ENCODE measurements at places on chromosomes 5 and 9.

DNA sequence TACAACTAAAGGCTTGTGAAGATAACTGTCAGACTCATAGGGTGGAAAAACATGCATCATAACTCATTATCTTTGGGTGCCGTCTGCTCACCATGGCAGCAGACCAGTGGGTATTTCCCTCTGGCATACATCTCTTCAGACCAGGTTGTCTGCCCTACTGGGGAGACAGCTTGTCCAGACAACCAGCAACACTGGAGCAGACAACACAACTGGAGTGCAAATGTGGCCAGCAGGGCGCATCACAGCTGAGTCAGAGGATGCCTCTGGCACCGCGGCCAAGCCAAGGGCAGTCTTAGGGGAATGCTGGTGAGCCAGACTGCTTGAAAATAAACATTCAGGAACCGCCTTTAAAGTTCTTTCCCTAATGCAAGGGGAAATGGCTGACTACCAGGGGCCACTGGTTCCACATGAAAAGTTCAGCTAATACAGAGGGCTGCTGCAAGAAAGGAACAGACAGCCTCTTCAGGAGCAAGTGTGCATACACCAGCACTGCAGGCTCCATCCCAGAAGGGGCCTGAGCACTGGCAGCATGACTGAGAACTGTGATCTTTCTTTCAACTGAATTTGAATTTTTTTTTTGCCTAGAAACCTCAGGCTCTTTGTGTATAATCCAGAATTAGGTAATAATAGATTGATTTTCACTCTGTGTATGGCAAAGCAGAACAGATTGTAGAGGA is 77.3 kb downstream of the MAMDC2 start:
- no peak for DNase-seq

- peak; percentile 63 for DNase-seq
Observed at GRCh38 chr9:27276193-27277030, 20.5 kb downstream of the EQTN start.

GRCh38 chr5:91486638-91487037 is 103.5 kb upstream of the ARRDC3 start:
- no peak for DNase-seq

DNA sequence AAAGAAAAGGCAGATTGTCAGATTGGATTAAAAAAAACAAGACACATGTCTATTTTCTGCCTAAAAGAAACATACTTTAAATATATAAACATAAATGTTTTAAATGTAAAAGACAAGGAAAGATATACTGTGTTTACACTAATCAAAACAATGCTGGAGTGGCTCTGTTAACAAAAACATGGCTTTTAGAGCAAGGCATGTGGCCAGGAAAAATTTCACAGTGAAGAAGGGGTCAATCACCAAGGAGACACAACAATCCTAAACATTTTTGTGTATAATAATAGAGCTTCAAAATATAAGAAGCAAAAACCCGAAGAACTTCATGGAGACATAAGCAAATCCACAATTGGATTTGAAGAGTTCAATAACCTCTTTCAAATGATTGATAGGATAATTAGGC is 18.5 kb upstream of the GADD45G start:
- DNase-seq, result no peak

- DNase-seq, result peak; percentile 52
Observed at GRCh38 chr9:1538301-1538700, 476.8 kb upstream of the SMARCA2 start.

DNA sequence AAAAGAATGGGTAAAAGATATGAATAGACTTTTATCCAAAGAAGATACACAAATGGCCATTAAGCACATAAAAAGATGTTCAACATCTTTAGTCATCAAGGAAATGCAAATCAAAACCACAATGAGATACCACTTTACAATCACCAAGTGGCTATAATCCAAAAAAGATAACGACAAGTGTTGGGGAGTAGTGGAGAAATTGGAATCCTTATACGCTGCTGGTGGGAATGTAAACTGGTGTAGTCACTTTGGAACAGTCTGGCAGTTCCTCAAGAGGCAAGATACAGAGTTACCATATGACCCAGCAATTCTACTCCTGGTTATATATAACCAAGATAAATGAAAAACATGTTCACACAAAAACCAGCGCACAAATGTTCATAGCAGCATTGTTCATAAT is 234.9 kb downstream of the SPATA31D1 start:
- DNase-seq, result no peak

DNA sequence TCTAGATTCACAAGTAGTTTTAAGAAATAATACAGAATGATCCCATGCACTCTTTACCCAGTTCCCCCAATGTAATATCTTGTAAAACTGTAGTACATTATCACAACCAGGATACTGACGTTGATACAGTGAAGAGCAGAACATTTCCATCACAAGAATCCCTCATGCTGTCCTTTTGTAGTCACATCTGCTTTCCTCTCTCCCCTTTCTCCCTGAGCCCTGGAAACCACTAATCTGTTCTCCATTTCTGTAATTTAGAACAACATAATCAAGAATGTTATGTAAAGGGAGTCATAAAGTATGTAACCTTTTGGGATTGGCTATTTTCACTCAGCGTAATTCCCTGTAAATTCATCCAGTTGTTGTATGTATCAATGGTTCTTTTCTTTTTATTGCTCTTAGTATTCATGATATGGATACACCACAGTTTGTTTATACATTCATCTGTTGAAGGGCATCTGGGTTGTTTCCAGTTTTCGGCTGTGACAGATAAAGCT is 61.1 kb downstream of the ERCC6L2 start:
- no peak for DNase-seq

GRCh38 chr5:150055326-150056074 is 30.9 kb downstream of the CSF1R start:
- DNase-seq, result no peak

- DNase-seq, result no peak
Observed at GRCh38 chr9:112501287-112501686, 14.7 kb downstream of the KIAA1958 start.

- DNase-seq, result peak; percentile 86
Observed at GRCh38 chr9:99820685-99821395, 845 bp upstream of the NR4A3 start.

GRCh38 chr5:38467353-38468040 is 88.9 kb downstream of the LIFR start:
- DNase-seq, result no peak

- no peak for DNase-seq
Observed at GRCh38 chr5:161481922-161482321, 64.6 kb downstream of the GABRB2 start.

GRCh38 chr9:37859043-37859442 is 44.9 kb downstream of the SLC25A51 start:
- DNase-seq, result peak; percentile 9

DNA sequence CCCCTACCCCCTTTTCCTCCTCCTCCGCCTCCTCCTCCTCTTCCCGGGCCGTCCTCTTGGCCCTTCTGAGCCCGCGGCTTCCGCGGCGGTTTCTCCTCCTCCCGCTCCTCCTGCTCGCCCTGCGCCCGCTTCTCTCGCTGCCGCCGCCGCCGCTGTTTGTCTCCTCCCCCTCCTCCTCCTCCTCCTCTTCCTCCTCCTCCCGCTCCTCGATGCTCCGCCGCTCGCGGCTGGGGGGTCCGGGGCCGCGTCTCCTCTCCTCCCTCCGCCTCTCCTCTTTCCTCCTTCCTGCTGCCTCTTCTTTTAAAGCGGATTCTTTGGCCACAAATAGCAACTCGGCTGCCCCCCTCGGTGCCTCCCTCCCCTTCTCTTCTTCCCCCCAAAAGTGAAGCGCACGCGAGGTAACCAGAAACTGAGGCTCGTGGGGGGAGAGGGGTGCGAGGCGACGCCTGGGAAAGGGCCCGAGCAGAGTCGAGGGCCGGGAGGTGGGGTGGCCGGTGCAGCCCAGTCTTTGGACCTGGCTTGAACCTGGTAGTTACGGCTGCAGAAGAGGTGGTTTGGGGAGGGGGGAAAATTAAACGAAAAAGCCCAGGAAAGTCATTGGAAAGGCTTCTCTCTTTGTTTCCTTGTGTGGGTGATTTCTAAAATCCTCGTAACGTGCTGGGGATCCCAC is 1058.5 kb upstream of the DMAC1 start:
- peak; percentile 52 for DNase-seq

DNA sequence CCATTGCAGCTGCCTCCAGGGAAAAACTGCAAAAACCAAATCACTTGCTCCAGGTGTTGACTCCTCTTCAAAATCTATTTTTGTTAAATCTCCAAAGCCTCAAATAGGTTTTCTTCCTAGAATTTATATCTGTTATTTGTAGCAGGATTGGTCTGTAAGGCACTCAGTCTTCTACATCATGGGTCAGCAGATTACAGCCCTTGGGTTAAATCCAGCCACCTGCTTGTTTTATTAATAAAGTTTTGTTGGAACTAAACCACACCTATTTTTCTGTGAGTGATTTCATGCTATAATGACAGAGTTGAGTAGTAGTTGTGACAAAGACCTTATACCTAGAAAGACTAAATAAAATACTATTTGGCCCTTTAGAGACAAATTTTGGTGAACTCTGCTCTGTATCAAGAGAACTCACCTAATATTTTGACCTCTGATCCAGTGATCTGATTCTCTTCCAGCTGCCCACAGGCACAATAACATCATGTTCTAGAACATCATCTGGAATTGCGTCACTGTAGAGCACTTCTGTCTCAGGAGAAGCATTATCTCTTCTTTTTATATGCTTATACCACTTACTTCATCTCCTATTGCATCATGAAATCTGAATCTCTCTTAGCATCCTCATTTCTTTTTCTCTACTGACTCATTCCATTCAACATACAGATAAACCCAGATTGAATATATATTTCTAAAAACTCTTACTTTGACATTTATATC is 130.1 kb downstream of the RPS23 start:
- no peak for DNase-seq

- no peak for DNase-seq
Observed at GRCh38 chr5:171450423-171451331, 31.2 kb downstream of the FGF18 start.

- no peak for DNase-seq
Observed at GRCh38 chr5:110623874-110624273, 102.6 kb downstream of the TMEM232 start.

DNA sequence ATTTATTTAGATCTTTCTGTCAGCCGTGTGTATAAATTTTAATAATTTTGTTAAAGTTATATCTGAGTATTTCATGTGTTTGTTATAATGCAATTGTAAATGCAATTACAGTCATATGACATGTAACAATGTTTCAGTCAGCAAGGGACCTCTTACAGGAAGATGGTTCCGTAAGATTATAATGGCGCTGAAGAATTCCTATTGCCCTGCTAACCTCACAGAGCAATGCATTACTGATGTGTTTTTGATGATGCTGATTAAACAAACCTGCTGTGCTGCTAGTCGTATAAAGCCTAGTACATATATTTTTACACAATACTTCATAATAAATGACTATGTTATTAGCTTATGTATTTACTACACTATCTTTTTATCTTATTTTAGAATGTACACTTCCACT is 1166.4 kb downstream of the CDH12 start:
- DNase-seq, result no peak

DNA sequence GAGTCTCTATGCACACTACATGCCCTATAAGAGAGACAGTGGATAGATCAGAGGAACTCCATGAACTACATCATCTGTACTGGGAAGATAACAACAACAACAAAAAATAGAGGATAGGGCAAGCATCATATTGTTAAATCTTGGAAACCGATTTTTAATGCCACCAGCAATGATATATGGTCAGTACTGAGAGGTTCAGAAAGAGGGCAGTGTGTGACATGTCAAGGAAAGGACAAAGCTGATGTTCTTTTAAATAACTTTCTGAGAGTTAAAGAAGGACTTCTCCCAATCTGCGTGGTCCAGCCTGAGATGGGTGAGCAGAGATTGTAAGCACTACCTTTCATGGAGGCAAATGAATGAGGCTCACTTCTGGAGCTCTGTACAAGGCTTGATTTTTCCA is 62.0 kb upstream of the PHF24 start:
- no peak for DNase-seq

DNA sequence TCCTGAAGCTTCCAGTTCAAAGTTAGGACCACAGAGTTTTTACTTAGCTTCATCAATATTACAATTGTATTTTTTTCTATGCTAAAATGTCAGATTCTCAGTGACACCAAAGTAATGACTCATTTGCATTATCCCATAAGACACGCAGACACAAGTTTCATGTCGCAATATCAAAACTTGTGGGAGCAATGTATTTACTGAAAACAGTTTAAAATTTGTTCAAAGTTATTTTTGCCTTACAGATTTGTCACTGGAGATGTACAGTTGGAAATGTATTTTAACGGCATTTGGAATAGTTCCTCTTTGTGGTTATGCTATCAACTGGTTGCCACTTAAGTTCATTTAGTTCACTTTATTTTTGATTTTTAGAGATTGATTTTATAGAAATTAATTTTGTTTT is 36.2 kb upstream of the DAP start:
- no peak for DNase-seq

- DNase-seq, result no peak
Observed at GRCh38 chr5:395156-395920, 47.6 kb upstream of the EXOC3 start.

GRCh38 chr5:32814141-32814540 is 103.0 kb downstream of the NPR3 start:
- DNase-seq, result no peak
